ENCODE measurements at places on chromosomes 4 and X. TPM values are rescaled to one million over a fixed set of nuclear protein-coding genes. Genes with fewer than 3 reads are reported as not detected.

KLB gene
- total RNA-seq, result 54.5 TPM

TACC3 gene
- total RNA-seq, result 5.7 TPM

PNMA6A gene
- total RNA-seq, result 22.5 TPM

- no peak for DNase-seq
Observed at GRCh38 chr4:160318567-160319220, 1215.8 kb downstream of the RAPGEF2 start.

GRCh38 chrX:155218777-155219176 is 2.5 kb downstream of the VBP1 start:
- DNase-seq, result no peak

GRCh38 chr4:173398779-173399415 is at the start of gene SCRG1:
SCRG1 (minus strand) TSS chr4:173399116; CDS start chr4:173391414, 7,702 bp downstream.
- no peak for DNase-seq

GRCh38 chr4:8157496-8157895 is 1.1 kb downstream of the ABLIM2 start:
- DNase-seq, result no peak

DNA sequence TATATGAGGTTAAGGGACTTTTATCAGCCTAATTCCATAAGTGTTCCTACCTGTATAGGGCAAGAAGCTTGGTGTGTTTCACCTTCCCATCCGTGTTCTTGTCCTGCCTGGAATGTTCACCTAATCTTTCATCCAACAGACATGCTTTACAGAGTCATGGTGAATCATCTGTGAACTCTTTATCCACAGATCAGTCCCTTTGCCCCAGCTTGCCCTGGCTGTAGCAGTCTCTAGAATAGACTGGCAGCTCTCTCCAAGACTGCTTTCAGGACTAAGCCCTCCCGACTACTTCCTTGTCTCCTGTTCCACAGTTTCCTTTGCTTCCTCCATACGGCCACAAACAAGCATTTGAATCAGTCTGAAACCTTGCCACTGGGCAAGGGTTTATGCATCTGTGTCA is 177.9 kb upstream of the IL15 start:
- DNase-seq, result no peak

DNA sequence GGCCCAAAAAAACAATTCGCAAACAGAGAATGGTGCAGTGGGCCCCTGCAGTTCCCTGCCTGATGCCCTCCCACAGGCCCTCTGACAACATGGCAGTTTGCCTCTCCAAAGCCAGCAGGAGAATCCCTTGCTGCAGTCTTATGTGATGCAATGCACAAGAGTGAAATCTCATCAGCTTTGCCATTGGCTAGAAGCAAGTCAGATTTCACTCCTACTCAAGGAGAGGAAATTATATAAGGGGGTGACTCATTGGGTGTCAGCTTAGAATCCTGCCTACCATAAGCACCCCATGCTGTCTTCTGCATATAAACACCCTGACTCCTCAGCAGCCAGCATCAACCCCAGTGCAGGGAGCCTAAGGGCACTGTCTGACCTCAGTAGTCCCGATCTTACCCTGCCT is 157.3 kb upstream of the LDB2 start:
- no peak for DNase-seq

- no peak for DNase-seq
Observed at GRCh38 chr4:73730292-73730691, 10.1 kb upstream of the CXCL8 start.

- DNase-seq, result no peak
Observed at GRCh38 chrX:136582624-136583023, 50.6 kb downstream of the VGLL1 start.

GRCh38 chr4:82721819-82722423 is 76.7 kb downstream of the SCD5 start:
- DNase-seq, result peak; percentile 46

- no peak for DNase-seq
Observed at GRCh38 chr4:82432596-82432995, 2.2 kb downstream of the ENOPH1 start.
